H1 (cell line): ENCODE measurements at places on chromosomes 16 and 17.

DNA sequence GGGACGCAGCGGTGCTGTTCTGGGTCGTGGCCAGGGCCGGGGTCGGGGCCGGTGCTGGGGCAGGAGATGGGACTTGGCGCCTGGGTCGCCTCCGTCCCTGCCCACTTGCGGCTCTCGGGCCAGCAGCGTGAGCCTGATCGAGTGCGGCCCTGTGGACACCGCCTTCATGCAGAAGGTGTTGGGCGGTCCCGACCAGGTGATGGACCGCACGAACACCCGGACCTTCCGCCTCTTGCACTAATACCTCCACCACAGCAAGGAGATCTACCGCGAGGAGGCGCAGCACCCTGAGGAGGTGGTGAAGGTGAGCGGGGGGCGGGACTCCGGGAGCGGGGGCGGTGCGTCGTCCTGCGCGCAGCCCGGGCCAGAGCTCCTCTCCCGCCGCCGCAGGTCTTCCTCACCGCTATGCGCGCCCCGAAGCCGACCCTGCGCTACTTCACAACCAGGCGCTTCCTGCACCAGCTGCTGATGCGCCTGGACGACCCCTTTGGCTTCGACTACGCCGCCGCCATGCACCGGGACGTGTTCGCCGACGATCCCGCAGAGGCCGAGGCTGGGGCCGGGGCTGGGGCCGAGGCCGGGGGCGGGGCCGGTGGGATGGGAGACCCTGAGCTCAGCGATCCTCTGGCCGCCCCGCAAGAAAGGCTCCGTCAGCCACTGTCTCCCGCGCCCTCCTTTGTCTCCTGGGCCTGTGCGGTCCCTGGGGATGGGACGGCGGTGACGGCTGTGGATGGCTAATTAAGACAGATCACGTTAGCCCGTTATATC is 4.5 kb upstream of the HSD17B1 start:
- DNase-seq = peak; percentile 82
- H3K27ac ChIP-seq = no peak overlapping the region
- peak overlapping the region; percentile 37 for H3K4me3 ChIP-seq

- no peaks in the 10 kb centered on the region for H3K36me3 ChIP-seq
- H3K27ac ChIP-seq = no peak overlapping the region
- H3K27me3 ChIP-seq = no peaks in the 10 kb centered on the region
- DNase-seq = no peak
- no peak overlapping the region for H3K4me3 ChIP-seq
Observed at GRCh38 chr17:59254742-59255141, 34.4 kb downstream of the GDPD1 start.

- H3K27me3 ChIP-seq = no peaks in the 10 kb centered on the region
- no peak overlapping the region for H3K4me3 ChIP-seq
- no peak overlapping the region for H3K27ac ChIP-seq
- no peak for DNase-seq
- no peaks in the 10 kb centered on the region for H3K36me3 ChIP-seq
- no peaks in the 10 kb centered on the region for H3K4me1 ChIP-seq
Observed at GRCh38 chr17:71409137-71409536, 711.7 kb upstream of the SOX9 start.

- DNase-seq = peak; percentile 54
- H3K4me1 ChIP-seq = peaks cover 12% of the 10 kb centered on the region
- peaks cover 30% of the 10 kb centered on the region for H3K27me3 ChIP-seq
- no peak overlapping the region for H3K27ac ChIP-seq
Observed at GRCh38 chr17:57956291-57957119, 1.3 kb upstream of the CUEDC1 start.
